Camera-type eye (tissue), 1 donor: ENCODE measurements at places on chromosomes 7 and 10. TPM values are rescaled to one million over a fixed set of nuclear protein-coding genes. Genes with fewer than 3 reads are reported as not detected.

The ACSL5 gene
- total RNA-seq = 3.6 TPM

The PLAC9 gene
- 43.8 TPM for total RNA-seq

The IFIT1B gene
- total RNA-seq = 1.0 TPM

The SMNDC1 gene
- total RNA-seq = 24.5 TPM

The C7orf33 gene
- total RNA-seq = 3.6 TPM

The CALCR gene
- total RNA-seq = 0.38 TPM

The NXPH1 gene
- 1.6 TPM for total RNA-seq

The HOXA7 gene
- total RNA-seq = not detected

The ELFN1 gene
- 21.5 TPM for total RNA-seq

The SPAM1 gene
- not detected for total RNA-seq

The PTF1A gene
- 2.8 TPM for total RNA-seq

The TMEM273 gene
- 11.9 TPM for total RNA-seq

The PNLIPRP2 gene
- total RNA-seq = not detected

The DEPP1 gene
- 40.9 TPM for total RNA-seq

The OR6V1 gene
- total RNA-seq = not detected

The SLC18A3 gene
- total RNA-seq = 1.3 TPM

The NPFFR1 gene
- 9.1 TPM for total RNA-seq

The FXYD4 gene
- not detected for total RNA-seq

The SEMA3A gene
- total RNA-seq = 134 TPM

The LRRTM3 gene
- total RNA-seq = 5.2 TPM

The SFTPA1 gene
- not detected for total RNA-seq

The OR6B1 gene
- total RNA-seq = not detected

The KCND2 gene
- 14.5 TPM for total RNA-seq

The PDZD7 gene
- total RNA-seq = 2.1 TPM

The NRG3 gene
- total RNA-seq = 7.9 TPM

The PRF1 gene
- total RNA-seq = 0.71 TPM

The UBE3C gene
- total RNA-seq = 100 TPM

The TUBAL3 gene
- 0.49 TPM for total RNA-seq

The HEPACAM2 gene
- total RNA-seq = 0.38 TPM

The MICALL2 gene
- 8.5 TPM for total RNA-seq

The EEPD1 gene
- total RNA-seq = 21.3 TPM

The TMEM225B gene
- total RNA-seq = not detected

The FGFR2 gene
- total RNA-seq = 77.5 TPM
